ENCODE measurements at places on chromosomes 2 and 18.

- no peak for DNase-seq
Observed at GRCh38 chr2:152402780-152403759, 68.1 kb downstream of the FMNL2 start.

DNA sequence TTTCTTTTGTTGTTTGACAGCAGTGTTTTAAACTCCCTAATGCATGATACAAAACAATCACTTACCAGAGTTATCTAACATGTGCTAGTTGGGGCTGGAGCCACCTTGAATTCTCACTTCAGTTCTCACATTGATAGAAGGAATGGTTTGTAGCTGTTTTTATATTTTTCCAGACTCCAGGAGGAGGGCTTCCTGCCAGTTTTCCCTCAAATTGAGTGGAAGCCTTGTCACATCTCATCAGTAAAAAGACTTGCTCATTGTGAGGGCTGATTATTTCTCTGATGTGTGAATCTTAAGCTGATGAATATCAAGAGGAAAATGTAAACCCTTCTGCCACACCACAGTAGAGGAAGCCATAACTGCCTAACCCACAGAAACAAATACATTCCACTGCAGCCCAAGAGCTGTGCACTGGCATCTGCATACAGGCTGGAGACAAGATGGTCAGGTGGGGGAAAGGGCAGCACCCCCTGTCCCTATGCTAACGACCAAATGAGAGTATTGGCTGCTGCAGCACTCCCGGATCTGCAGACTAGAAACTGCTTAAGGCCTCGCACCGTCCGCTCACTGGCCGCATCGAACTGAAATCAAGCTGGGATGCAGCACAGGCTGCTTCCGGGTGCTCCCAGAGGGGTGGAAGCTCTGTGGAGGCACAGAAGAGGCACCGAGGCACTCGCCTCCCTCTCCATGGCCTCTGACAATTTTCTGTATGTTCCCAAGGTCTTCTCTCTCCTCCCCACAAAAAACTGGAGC is 73.7 kb upstream of the TPO start:
- DNase-seq, result no peak

- DNase-seq, result no peak
Observed at GRCh38 chr2:173134703-173135102, 59.1 kb downstream of the MAP3K20 start.

DNA sequence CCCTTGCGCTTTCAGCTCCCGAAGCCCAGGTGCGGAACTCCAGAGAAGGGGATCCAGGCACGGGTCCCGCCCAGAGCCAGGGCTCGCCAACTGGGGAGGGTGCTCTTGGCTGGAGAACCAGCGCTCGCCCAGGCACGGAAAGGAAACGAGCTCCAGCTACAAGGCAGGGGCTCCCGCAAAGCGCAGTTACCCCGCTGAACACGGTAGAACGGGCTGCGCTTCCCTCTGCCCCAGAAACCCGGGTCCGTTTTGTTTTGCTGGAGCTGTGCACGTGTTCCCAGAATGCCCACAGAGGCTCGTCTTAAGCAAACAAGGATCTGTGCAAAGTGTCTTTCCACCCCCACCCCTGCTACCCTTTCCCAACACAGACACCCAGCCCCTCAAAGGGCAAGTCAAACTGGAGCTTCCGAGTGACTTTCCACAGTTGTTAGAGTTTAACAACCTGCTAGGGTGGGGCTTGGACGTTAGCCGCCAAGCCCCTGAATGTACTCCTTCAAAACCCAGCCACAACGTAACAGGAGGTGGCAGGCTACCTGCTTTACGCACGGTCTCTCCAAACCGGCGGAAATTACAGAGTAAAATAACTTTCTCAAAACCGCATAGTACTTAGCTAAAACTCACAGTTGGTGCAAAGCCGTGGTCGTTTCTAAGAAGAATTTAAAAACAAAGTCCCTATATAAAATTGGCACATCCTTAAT is 775 bp downstream of the RNF125 start:
- DNase-seq, result peak; percentile 25

- DNase-seq, result no peak
Observed at GRCh38 chr18:73552171-73552570, 595.5 kb downstream of the FBXO15 start.
